Muscle of back (tissue), 13 donors: ENCODE measurements at places on chromosomes 7 and 10. TPM values are rescaled to one million over a fixed set of nuclear protein-coding genes. Genes with fewer than 3 reads are reported as not detected.

DNA sequence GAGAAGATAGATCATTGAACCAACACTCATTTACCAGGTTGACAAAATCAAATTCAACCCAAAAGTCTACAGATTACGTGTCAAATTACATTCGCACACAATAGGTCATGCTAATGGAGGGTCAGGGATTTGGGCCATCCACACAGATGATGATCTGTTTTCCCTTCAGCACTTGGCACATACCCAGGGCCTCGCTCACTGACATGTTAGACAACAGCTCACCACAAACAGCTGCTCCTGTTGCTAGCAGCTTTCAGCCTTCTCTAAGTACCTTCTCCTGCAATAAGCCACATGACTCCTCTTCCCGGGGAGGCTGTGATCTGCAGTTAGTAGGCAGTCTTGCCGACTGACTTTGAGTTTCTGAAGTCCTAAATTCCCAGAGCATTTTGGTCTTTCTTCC, 18.4 kb downstream of the NKX2-3 start:
- DNase-seq, result peak; percentile 65

- no peak for DNase-seq
These were observed 61.4 kb downstream of the PLXDC2 start for GRCh38 chr10:19877466-19878255.

DNA sequence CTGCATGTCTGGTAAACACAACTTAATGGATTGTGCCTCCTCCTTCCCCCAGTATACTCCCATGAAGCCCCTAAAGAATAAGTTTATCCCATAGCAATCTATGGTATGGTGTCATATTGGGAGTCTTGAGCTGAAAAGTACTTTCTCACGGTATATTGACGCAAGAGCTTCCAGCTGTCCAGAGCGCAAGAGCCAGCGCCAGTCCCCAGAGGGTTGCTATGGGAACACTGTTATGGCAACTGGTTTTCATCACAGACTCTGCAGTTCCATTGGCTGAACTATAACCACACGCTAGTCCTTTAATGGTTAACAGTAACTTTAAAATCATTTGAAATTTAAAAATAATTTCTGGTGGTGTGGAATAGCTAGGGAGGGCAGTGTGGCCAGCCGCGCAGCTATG, 46.9 kb downstream of the PRPF18 start:
- peak; percentile 90 for DNase-seq

- DNase-seq, result peak; percentile 74
These were observed 186.5 kb upstream of the BET1 start for GRCh38 chr7:94190599-94191061.

The TIMM23 gene
- polyA plus RNA-seq, result 59.1 TPM
